Naive thymus-derived CD4-positive, alpha-beta T cell (primary cell): ENCODE measurements at places on chromosomes 5 and 9. TPM values are rescaled to one million over a fixed set of nuclear protein-coding genes. Genes with fewer than 3 reads are reported as not detected.

DNA sequence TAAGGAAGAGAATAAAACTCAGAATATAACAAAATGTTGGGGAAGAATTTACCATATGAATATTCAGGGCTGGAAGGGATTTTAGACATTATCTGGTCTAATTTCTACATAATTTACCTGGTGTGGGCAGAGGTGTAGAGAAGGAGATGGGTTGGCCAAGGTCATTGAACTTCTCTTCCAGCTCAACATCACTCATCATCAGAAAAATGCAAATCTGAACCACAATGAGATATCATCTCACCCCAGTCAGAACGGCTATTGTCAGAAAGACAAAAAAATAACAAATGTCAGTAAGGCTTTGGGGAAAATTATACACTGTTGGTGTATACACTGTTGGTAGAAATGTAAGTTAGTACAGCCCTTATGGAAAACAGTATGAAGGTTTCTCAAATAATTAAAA is 121.7 kb downstream of the PTTG1 start:
- DNase-seq, result no peak

GRCh38 chr9:109401990-109402318 is 81.1 kb upstream of the EPB41L4B start:
- no peak for DNase-seq

The INSYN2B gene
- 0.12 TPM for polyA plus RNA-seq

The MLANA gene
- 0.38 TPM for polyA plus RNA-seq

The LIX1 gene
- polyA plus RNA-seq, result not detected
